GM12878 (cell line): ENCODE measurements at places on chromosomes 5 and 9. TPM values are rescaled to one million over a fixed set of nuclear protein-coding genes. Genes with fewer than 3 reads are reported as not detected.

DNA sequence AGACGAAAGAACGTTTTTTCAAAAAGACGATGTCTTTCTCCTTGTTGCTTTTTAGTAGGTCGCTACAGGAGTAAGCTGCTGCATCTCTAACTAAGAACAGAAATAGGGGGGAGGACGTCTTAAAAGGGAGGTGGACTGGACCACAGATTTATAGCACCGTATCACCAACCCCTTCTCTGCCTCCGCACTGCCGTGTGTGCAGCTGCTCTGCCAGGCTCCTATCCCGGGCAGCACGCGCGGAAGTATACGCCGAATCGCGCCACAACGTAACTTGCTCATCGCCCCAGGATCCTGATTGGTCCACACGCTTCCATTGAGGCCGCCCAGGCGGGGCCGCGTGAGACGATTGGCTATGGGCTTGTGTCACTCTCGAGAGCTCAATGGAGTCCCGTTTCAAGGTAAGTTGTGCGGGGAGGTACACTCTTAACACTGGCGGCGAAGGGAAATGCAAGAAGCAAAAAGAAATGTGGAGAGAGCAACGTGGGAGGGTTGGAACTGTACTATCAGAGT, at the start of gene ELAVL2:
Gene ELAVL2 (minus strand): TSS at position 121 of the 510 bp plus-strand sequence. CDS start 64,006 bp downstream, outside the sequence.
- no peak within 1 kb of the TSS for H3K4me3 ChIP-seq
- H3K36me3 ChIP-seq, result no peaks in the 10 kb centered on the region
- no peak within 1 kb of the TSS for H3K27ac ChIP-seq
- no peaks in the 10 kb centered on the region for H3K4me1 ChIP-seq

GRCh38 chr5:149837680-149838269, 106.8 kb downstream of the PDE6A start:
- no peak for DNase-seq
- H3K36me3 ChIP-seq, result peaks cover 7% of the 10 kb centered on the region; the same call in 1 of the 2 replicates
- no peaks in the 10 kb centered on the region for H3K4me1 ChIP-seq
- H3K4me3 ChIP-seq, result no peak overlapping the region
- no peak overlapping the region for H3K27ac ChIP-seq
- no peaks in the 10 kb centered on the region for H3K27me3 ChIP-seq

The PCDHB10 gene
- not detected in 2 replicates for total RNA-seq

The ELAVL2 gene
- 1.1 and 1.3 TPM in 2 replicates for total RNA-seq
